ENCODE measurements at places on chromosomes 1 and 21. TPM values are rescaled to one million over a fixed set of nuclear protein-coding genes. Genes with fewer than 3 reads are reported as not detected.

The CD48 gene
- total RNA-seq: not detected

DNA sequence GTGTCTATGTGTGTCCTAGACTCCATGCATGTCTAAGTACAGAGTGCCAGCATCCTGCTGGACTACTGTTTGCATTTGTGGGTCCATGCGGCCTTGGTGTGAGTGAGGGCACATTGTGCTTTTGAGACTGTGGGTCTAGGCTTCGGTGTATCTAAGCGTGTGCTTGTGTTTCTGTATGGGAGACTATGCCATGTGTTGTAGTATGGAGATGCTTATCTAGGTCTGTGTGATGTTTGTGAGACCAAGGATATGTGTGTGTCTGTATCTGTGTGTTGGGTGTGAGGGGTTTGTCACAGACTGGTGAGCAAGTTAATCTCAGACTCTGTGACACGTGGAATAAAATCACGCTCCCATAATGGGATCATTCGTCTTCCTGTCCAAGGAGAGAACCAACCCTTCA, 14.5 kb downstream of the AHDC1 start:
- DNase-seq: no peak

DNA sequence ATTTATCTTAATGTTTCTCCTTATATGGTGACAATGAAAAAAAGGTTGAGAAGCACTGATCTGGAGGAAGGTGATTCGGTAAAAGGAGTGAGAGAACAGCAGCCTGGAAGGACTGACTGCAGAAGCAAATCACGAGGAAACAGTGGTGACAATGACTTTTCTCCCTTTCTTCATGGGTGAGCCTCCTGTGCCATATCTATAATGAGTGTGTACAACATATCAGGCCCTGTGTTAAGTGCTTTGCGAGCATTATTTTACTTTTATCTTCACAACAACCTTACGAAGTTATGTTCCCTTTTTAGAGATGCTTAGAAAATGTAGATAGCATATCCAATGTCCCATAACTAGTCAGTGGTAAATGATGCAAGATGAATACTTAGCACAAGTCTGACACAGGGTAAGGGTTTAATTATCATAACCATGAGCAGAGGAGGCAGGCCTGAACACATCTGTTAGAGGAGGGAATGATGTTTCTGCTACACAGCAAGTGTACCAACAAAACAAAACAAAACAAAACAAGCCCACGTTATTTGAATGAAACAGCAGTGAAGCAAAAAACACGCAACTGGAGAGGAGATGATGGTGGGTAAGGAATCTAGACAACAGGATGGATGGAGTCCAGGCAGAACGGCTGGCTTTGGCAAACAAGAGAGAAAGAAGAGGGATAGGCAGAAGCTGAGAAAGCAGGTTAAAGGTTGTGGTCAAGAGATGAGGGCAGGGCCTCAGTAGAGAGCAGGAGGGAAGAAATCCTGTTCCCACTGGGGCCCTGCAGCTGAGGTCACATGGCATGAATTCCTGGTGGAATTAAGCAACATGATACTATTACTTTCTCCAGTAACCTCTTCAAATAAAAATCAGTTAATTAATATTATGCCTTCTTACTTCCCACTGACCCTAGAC, 29.6 kb downstream of the GNG12 start:
- no peak for DNase-seq

DNA sequence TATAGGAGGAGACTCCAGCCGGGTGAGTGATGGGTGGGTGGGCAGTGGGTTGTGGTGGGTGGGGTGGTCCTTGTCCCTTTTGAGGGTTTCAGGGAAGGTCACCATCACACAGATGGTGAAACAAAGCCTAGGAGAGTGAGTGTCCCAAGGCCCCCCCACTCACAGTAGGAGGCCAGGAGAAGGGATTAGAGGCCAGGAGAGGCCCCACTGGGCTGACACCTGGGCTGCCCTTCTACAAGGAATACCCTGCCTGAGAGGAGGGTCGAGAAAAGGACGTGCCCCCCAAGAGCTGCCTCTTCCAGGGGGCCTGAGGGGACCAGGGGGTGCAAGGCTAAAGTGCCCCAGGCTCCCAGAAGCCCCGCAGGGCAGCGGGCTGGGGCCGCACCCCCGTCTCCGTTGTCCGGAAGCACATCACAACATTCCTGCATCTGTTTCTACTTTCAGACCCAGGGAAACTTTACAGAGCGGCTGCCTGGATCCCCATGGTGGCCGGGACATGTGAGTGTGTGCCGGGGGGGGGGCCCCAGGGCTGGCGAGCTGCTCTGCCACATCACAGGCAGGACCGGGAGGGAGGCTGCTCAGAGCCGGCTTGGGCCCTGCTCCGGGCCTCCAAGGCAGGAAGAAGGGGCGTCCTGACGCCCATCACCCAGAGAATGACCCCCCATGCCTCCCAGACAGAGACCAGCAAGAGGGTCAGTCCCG, 68.2 kb downstream of the ARHGEF16 start:
- DNase-seq: no peak

The CCDC190 gene
- total RNA-seq: not detected

DNA sequence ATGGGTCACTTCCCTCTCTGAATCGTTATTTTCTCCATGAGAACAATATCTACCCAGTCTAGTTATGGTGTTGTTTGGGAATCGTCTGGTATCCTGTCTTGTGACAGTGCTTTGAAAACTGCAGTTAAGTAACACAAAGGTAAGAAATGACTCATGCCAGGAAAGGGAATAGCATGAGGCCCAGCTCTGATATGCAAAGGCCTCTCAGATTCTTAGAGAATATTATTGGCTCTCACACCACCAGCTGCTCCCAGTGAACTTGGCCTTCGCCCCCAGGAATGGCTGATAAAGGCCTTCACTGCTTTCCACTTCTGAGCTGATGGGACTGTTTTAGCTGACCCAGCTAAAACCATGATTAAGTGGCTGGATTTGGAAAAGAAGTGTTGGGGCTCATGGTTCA, 27.1 kb downstream of the NEK2 start:
- DNase-seq: no peak

The CLCA4 gene
- not detected for total RNA-seq

GRCh38 chr21:17472592-17473271, 40.1 kb upstream of the CXADR start:
- no peak for DNase-seq

The GNG12 gene
- 101 TPM for total RNA-seq

The HPDL gene
- total RNA-seq: 0.70 TPM

DNA sequence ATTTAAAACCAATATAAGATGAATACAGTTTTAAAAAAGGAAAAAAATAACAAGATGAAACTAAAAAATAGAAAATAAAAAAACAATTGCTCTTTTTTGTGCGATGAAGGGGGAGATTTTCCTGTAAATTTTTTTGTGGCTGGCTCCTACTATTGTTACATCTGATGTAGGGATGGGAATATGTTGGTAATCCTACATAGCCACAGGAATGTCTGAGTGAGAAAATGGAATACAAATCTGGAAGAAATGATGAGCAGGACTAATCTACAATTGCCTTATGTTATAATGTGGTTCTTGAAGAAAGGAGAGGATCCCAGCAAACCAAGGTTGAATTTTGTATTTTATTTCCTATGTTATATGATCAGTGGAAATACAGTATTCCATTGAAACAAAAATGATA, 40.9 kb downstream of the ATP6V1G3 start:
- DNase-seq: peak; percentile 82

GRCh38 chr21:32070676-32071330, 198.0 kb downstream of the HUNK start:
- DNase-seq: no peak

DNA sequence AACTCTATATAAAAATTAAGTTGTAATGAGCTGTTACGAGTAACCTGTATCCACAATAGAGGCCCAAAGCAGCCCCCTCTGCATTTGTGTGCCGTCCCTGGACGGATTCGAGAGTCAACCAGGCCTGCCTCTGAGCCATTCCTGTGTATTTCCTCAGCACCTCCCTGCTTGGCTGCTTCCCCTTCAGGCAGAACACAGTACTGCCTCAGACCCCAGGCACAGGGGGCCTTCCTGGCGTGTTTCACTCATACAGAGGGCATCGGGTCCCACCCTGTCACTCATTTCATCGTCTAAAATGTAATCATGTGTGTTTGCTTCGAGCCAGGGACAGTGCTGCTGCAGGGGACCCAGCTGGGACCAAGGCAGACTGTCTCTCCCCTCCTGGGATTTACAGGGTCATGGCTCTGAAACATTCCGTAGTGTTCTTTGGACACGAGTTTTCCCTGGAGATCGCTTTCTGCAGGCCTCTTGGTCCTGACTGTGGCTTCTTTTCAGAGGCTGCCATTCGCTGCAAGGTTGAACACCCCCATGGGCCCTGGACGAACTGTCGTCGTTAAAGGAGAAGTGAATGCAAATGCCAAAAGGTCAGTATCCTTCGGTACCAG, 19.4 kb downstream of the LGALS8 start:
- no peak for DNase-seq

The HJV gene
- total RNA-seq: not detected

- no peak for DNase-seq
Observed at GRCh38 chr21:45192332-45192731, 95.4 kb downstream of the POFUT2 start.

DNA sequence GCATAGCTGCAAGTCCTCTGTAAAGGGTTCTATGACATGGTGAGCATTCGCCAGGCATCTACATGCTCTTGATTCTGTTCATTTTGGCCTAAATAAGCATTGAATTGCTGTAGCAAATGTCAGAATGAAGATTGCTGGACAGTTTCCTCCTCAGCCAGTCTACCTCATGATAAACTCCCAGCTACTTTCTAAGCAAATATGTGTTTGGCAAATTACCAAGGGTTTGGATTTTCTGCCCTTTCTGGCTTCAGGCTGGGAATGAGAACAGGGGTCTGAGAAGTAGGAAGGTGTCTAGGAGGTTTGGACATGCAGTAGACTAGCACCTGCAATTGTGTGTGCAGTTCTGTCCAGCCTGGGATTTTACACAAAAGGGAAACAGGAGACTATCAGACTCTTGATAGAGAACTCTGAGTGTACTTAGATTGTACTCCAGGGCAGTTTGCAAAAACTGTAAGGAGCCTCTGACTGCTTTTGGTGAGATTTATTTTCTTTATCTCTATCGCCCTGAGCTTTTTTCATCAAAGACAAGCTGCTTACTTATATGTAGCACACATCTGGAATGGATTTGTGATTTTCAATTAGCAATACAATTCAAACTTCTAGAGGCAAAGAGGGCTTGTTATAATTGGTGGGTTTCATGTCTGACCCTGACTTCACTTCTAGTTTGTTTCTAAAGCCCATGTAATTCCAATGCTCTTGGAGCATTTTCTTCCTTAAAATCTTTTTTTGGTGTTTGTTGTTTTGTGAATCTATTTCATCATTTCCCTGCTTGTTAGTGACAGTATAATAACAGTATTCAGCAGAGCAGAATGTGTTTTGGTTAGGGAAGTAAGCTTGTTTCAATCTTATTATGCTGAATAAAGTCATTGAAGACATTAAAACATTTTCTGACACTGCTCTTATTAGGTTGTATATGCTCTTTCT, 150.8 kb downstream of the VPS13D start:
- no peak for DNase-seq

GRCh38 chr1:228161866-228162265, 3.7 kb upstream of the IBA57 start:
- no peak for DNase-seq

DNA sequence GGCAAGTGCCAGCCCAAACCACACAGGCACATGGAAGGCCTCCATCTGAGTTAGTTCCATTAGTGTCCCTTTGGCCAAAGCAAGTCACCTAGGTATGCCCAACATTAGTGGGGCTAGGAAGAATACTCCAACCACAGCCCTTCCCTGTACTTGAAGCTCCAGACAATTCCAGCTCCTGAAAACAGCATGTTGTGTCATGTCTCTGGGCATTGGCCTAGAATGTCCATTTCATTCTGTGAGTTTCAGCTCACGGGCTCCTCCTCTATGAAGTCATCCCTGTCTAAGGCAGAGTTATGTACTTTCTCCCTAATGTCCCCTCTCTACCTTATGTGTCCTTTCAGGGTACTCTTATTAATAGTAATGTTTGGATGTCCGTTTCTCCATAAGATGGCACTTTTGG, 96.5 kb upstream of the SPATA6 start:
- no peak for DNase-seq

- no peak for DNase-seq
Observed at GRCh38 chr1:154661110-154661509, 53.1 kb upstream of the ADAR start.

- DNase-seq: no peak
Observed at GRCh38 chr1:109252893-109253802, 3.8 kb downstream of the CELSR2 start.

The CACNA1S gene
- total RNA-seq: not detected

GRCh38 chr1:51837243-51837642, 41.3 kb downstream of the NRDC start:
- DNase-seq: no peak

DNA sequence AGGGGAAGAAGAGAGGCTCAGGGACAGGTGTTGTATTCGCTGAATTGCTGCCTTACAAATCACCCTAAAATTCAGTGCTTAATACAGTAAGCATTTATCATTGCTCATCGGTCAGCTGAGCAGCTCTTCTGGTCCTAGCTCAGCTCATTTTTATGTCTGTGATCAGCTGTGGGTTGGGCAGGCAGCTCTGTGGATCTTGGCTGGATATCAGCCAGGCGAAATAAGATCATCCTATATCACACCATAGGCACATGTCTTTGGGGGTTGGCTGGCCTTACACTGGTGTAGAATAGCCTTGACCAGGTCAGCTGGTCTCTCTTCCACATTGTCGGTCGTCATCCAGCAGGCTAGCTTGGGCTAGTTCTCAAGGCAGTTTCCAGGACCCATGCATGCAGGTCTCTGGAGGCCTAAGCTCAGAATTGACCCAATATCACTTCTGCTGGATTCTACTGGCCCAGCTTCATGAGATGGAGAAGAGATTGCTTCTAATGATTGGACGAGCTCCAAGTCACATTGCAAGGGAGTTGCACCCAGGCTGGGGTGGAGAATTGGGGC, 448.6 kb downstream of the KIF26B start:
- no peak for DNase-seq

- no peak for DNase-seq
Observed at GRCh38 chr1:22055463-22055862, 3.0 kb downstream of the CDC42 start.

GRCh38 chr1:19704247-19705113, 39.8 kb downstream of the HTR6 start:
- DNase-seq: peak; percentile 37

- DNase-seq: no peak
Observed at GRCh38 chr21:45090966-45091365, 16.6 kb downstream of the ADARB1 start.

DNA sequence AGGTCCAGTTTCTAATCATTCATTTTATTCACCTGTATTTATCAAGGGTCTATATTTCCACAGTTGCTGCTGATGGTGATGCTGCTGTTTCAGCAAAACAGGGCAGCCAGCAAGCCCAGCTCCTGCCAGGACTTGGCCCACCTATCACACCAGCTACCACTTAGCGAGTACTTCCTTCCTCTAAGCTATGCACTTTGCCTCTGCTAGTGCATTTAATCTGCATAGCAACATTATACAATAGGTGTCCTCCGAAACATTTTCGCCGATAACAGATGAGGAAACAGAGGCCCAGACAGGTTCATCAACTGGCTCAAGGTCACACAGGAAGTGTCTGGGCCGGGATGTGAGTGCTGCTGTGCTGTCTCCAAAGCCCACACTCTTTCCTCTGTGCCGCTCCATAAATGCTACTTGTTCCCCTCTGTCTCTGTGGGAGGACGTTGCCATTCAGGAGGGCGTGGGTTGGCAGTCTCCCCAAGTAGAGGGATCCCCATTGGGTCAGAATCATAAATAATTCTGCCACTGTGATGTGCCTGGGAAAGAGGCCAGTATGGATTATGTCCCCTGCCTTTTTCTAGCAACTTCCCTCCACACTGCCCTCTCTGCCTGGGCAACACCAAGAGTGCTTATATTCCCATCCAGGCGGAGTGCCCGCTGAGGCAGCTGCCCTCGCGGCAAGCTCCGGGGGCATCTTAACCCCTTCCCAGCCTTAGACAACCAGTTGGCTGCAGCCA, 9.4 kb upstream of the PLEKHA6 start:
- DNase-seq: no peak
